Heart right ventricle (tissue), 16 donors: ENCODE measurements at places on chromosomes 1 and 21. TPM values are rescaled to one million over a fixed set of nuclear protein-coding genes. Genes with fewer than 3 reads are reported as not detected.

ADCY10 gene
- 0.14 TPM for total RNA-seq

FNDC7 gene
- total RNA-seq, result not detected

BGLAP gene
- total RNA-seq, result 0.66 TPM

SLC44A5 gene
- total RNA-seq, result 1.9 TPM

PTGER3 gene
- total RNA-seq, result 0.91 TPM

NEXN gene
- 460 TPM for total RNA-seq

CSMD2 gene
- 0.90 TPM for total RNA-seq

TCP10L gene
- 1.4 TPM for total RNA-seq

SLC19A2 gene
- total RNA-seq, result 8.9 TPM

- DNase-seq, result no peak
These were observed 598 bp upstream of the ADIPOR1 start for GRCh38 chr1:202958544-202959275.

DNA sequence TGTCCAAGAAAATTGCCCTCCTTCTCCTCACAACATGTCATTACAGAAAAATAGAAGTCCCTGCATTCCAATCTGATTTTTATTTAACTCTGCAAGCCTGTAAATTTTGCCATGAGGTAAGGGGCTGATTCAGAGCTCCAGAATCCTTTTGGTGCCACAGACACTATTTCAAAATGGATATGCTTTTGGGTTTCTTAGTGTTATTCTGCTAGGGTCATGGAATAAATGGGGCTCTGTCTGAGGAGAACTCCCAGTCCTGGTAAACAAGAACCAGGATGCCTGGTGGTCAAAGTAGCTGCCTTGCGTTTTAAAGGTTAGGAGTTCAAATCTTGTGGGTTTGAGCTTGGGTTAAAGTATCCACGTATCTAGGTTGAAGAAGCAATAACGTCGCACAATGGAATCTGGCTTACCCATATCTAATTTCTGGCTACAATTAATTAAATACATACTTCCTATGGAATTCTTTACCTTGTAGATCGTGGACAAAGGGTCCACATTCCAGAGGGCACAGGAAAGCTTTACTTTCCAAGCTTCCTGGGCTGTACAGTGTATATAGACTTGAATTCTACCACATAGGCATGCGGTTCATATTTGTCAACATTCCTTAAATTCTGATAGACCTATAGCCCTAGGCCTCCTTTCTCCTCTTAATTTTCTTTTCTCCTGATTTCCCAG, 98.0 kb upstream of the CDC42BPA start:
- DNase-seq, result no peak

DNA sequence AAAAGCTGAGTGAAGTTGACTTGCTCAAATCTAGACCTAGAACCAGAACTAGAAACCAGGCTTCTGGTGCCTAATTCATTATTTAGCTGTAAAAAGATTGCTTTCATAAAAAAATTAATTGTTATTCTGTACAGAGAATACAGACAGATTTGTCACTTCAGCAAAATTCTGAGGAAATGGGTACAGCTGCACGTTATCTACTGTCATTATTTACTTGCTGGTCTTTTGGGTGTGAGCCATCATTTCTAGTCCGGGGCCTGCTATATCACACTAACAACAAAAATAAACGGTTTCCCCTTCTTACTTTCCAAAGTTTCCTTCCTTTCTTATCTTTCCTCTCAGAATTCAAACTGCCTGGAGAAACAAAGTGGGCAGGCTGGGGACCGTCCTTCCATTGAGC, 68.3 kb downstream of the PTGER3 start:
- DNase-seq, result no peak

DNA sequence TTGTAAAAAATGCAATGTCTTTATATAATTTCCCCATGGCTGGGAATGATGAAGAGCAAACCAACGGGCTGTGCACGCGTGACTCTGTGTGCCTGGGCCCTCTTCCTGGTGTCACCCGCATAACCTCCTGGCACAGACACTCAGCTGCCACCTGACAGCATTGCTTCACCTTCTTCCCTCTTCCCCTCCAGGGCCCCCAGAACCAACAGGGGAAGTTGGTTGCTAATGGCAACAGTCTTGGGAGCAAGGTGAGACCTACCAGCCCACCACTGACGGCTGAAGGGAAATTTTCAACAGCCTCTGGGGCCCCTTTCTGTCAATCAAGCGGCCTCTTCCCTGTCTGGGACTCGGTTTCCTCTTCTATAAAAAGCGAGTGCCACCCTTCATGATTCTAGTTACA, 33.2 kb downstream of the SSBP3 start:
- DNase-seq, result no peak

- no peak for DNase-seq
These were observed 21.4 kb downstream of the STX6 start for GRCh38 chr1:181001091-181001780.

DNA sequence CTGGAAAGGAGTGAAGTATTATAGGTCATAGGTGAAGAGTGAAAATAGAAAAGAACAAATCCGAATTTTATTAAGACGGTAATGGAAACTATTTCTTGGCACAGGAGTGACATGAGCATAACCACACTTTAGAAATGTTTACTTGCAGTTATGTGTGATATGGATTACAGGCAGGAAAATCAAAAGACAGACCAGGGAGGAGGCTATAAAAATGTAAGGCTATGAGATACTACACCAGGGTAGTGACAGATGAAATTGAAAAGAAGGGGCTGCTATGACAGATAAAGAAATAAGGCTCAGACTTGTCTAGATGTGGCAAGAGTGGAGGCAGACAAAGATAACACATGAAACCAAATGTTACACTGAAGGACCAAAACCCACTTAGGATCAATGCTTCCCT, 31.7 kb downstream of the GPATCH2 start:
- DNase-seq, result no peak

DNA sequence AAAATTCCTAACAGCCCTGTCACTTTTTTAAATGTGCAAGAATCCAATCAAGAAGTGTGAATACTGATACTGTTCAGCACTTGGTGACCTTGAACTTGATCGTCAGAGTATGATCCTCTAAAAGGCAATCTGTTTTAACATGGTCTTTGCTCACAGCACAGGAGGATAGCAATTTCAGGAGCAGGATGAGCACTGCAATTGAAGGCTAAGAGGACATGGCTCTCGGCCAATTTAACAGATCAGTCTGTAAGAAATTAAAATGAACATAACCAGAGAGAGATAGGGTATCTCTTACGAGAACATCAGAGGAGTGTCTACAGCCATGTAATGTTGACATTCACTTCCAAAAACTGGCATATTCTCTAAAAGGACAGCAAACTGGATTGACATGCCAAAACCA, 243.1 kb downstream of the LTN1 start:
- DNase-seq, result no peak

GRCh38 chr1:80919426-80919825, 881.3 kb upstream of the ADGRL2 start:
- DNase-seq, result no peak

GRCh38 chr1:153429266-153430165, 13.2 kb downstream of the S100A7A start:
- no peak for DNase-seq

DNA sequence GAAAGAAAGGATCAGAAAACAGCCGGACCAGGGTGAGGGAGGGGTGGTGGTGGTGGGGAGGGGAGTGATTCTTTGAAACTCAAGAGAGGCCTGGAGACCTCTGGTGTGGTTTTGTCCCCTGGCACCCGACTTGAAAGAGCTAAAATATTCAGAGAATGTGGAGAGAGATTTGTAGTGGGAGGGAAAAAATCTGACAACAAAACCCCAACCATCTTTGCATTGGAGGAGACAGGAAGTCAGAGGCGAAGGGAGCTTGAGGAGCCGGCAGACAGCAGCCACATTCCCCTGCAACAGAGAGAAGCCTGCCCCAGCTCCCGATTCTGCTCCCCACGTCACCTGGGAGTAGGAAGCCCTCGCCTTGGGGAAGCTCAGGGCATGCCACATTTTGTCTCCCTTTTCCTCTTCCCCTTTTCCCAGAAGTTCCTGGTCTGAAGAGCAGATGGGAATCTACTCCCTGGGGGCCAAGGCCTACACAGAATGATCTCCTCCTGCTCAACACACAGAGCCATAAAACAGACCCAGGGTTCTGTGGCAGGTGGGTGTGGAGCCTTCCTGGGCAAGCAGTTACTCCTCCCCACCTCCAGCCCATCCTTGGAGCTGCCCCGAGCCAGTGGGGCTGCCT, 84.9 kb downstream of the ITPKB start:
- DNase-seq, result no peak

- no peak for DNase-seq
These were observed at the start of gene LIN28A for GRCh38 chr1:26410706-26411623. Gene LIN28A (plus strand): TSS chr1:26410817. CDS start chr1:26410892, 75 bp downstream.

DNA sequence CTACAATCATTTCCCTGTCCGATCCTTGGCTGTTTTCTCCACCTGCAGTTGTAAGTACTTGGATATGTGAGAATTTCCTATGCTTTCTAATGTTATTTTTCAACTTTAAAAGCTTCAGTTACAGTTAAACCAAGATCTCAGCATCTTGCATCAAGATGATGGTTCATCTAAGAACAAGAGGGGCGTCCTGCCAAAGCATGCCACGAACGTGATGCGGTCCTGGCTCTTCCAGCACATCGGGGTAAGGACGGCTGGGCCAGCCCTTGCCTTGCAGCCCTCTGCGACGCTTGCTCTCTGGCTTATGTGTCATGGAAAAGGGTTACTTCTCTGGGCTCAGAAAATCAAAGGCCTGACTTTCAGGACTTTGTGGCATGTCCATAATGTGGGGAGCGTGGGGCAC, 46.8 kb downstream of the PKNOX1 start:
- no peak for DNase-seq

GRCh38 chr1:119132179-119132578, 8.3 kb downstream of the WARS2 start:
- peak; percentile 6 for DNase-seq

DNA sequence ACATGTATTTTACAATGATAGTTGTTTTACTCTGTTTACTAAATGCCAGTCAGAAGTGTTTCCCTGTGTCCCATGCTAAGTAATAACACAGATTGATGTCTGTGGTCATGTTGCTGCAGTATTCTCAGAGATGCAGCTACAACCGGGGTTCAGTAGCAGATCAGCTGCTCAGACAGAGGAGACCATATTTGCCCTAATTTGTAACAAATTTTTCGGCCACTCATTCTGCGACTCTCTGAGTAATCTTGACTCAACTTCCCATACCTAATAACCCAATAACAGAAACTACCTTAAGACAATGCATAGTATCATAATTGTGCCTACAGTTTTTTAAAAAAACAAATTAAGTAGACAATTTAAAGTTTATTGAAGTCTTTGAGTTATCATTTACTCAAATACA, 32.6 kb downstream of the NIBAN1 start:
- DNase-seq, result no peak

DNA sequence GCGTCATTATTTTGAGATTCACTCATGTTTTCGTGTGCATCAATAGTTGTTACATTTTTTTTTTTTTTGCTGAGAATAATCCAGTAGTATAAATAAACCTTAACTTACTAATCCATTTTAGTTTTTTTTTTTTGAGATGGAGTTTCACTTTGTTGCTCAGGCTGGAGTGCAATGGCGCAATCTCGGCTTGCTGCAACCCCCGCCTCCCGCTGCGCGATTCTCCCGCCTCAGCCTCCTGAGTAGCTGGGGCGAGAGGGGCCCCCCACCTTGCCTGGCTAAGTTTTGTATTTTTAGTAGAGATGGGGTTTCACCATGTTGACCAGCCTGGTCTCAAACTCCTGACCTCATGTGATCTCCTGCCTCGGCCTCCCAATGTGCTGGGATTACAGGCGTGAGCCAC, 66.0 kb downstream of the CTH start:
- DNase-seq, result no peak

- no peak for DNase-seq
These were observed 433.3 kb downstream of the DISC1 start for GRCh38 chr1:232059726-232060374.

GRCh38 chr21:38848187-38848609, 42.5 kb downstream of the ETS2 start:
- peak; percentile 46 for DNase-seq

GRCh38 chr21:32240851-32241687, 37.8 kb downstream of the MIS18A start:
- DNase-seq, result no peak
